ENCODE measurements at places on chromosomes 16 and 17. TPM values are rescaled to one million over a fixed set of nuclear protein-coding genes. Genes with fewer than 3 reads are reported as not detected.
A peak's percentile ranks its signal among the peaks of the same experiment; 100 is the strongest.

GRCh38 chr17:290121-290521, 62.5 kb downstream of the RPH3AL start:
- DNase-seq = no peak

Gene CEP95
- total RNA-seq = 37.8 TPM

DNA sequence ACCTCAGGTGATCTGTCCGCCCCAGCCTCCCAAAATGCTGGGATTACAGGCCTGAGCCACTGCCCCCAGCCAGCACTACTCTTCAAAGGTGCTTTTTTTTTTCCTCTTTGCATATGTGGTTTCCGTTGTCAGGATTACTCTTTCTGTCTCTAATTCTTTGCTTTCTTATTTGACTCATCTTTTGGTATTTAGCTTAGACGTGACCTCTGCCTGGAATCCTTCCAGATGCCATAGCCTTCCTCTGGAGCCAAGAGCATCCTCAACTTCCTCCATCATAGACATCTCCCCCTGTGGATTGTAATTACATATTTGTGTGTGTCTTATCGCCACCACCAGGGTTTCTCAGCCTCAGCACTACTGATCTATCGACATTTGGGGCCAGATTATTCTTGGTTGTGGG, 84.4 kb upstream of the XYLT1 start:
- no peak for DNase-seq

DNA sequence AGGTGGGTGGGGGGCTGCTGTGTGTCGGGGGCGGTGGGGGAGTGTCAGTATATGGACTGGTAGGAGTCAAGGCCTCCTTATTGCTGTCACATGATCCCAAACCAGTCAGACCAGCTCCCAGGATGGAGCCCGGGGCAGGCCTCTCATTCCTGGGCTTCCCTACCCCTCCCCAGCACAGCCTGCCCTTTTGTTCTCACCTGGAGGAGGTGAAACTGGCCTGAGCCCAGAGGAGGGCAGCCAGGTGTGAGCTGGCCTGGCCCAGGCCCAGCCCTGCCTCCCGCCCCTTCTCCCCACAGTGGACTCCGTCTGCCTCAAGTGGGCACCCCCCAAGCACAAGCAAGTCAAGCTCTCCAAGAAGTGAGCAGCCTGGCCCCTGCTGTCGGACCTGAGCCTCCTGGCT, 4.6 kb downstream of the PRSS8 start:
- no peak for DNase-seq

DNA sequence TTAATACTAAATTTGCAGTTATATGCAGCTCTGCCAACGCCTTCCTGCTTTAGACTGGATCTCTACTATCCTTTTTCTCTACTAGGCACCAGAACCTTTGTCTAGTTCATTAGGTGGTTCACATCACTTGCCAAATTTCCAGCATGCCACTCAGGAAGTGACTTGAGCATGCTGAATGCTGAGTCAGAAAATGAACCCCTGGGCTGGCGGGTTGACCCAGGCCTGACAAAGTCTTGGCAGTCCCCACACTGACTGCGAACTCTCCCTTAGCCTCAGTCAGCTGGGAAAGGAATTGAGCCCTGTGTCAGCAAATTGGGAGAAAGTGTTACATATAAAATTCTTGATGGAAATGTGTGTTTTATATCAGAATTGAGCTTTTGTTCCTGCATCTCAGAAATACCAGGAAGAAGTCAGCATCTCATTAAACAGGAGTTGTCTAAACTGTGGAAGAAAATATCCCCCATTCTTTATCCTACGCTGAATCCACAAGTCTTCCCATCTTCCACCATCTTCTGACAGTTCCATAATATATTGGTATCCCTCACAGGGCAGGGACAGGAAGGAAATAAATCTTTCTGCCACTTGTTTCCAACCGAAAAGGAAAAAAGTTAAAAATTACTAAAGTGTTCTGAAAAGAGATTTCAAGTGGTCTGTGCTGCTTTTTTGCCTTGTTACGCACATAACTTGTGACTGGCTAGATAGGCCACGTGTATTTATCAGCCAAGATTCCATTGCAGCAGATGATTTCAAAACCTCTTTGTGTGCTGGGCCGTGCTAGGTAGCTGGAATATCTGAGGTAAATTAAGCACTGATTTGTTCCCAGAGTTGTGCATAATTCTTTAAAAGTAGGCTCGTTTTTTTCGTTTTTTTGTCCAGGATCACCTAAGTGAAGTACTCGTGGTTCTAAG, 16.7 kb upstream of the SLC12A3 start:
- DNase-seq = peak; percentile 40

- DNase-seq = peak; percentile 70
Measured at GRCh38 chr17:75738218-75738802, 17.1 kb downstream of the ITGB4 start.

DNA sequence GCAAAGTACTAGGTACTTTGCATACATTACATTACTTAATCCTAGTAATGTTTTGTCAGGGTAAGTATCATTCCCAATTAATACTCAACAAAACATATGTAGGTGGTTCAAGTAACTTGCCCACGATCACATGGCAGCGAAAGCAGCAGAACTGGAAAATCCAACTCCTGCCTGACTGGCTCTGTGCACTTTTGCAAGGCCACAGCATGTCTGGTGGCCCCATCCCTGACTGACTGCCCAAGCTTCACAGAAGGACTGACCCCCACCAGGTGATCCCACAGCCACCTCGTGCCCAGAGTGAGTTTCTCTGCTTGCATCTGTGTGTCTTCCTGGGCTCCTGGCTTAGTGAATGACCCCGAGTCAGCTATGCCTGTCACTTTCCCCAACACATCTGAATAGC, 11.4 kb downstream of the CNP start:
- no peak for DNase-seq

Gene TPPP3
- total RNA-seq = not detected

Gene CCL3
- total RNA-seq = 989 TPM

Gene GP2
- total RNA-seq = not detected

Data from activated CD4-positive, alpha-beta memory T cell treated with anti-CD3 and anti-CD28 coated beads for 36 hours (primary cell).